Eye (tissue), 1 donor: ENCODE measurements at places on chromosomes 1 and 21.
A peak's percentile ranks its signal among the peaks of the same experiment; 100 is the strongest.

GRCh38 chr1:171717062-171717718, 24.7 kb downstream of the VAMP4 start:
- DNase-seq: no peak

- no peak for DNase-seq
Measured at GRCh38 chr1:178361847-178362246, 134.9 kb downstream of the CLEC20A start.

DNA sequence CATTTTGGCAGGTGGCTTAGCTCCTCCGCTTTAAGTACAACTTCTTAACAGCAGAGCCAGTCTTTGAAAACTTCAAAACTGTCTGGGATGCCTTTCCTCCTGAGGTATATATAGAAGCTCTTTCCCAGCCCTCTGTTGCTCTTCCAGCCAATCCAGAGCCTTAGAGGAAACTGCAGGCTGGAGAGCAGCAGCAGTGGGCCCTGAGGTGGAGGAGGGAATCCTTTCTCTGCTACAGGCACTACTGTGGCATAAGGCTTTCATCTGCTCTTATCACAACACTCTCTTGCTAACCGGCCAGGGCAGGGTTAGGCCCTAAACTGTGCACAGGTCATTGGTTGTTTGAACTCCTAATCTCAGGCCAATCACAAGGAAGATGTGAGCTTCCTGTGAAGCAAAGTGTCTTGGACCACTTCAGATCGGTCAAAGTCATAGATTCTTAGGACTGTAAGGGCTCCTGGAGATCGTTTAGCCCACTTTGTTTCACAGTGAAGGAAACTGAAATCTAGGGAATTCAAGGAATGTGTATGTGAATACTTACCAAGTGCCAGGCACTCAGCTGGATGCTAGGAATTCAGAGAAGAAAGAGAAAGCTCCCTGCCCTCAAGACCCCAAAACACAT, at the start of gene RGS5:
Gene RGS5 (minus strand): TSS at position 84 of the 619 bp plus-strand sequence. CDS start 81 bp downstream, at position 3.
- DNase-seq: peak; percentile 48

- peak; percentile 65 for DNase-seq
Measured at GRCh38 chr1:58874757-58875755, 91.2 kb upstream of the JUN start.

DNA sequence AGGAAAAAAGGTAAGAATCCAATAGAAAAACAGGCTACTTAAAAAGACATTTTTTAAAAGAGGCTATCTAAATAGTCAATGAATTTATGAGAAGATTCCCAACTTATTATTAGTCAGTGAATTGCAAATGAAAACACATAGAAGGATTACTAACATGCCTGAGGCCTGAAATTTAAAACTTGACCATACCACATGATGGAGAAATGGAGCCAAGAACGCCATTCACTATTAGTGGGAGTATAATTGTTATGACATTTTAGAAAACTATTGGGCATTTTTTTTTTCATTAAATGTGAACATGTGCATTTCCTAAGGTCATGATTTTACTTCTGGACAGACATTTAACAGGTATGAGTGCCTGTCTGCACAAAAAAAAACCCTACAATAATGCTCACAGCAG, 24.8 kb upstream of the OR2B11 start:
- no peak for DNase-seq

GRCh38 chr21:35222541-35222941, 173.4 kb upstream of the RUNX1 start:
- no peak for DNase-seq

DNA sequence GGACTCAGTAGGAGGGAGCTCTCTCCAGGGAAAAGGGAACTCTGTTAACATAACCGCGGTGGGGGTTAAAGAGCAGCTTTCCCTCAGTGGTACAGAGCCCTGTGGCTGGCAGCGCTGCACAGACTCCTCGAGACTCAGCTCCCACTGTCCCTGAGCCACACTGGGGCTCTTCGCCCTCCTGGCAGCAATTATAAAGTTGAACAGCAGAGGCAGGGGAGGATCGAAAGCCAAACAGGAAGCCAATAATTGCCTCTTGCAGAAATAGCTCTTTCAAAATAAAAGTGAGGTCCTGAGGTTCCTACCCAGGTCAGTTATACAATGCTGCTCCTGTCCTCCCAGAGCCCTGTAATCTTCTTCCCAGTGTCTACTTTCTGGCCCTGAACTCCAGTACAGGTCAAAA, 77.0 kb downstream of the FAM78B start:
- no peak for DNase-seq

- no peak for DNase-seq
Measured at GRCh38 chr1:14055442-14056223, 355.6 kb downstream of the PRDM2 start.

DNA sequence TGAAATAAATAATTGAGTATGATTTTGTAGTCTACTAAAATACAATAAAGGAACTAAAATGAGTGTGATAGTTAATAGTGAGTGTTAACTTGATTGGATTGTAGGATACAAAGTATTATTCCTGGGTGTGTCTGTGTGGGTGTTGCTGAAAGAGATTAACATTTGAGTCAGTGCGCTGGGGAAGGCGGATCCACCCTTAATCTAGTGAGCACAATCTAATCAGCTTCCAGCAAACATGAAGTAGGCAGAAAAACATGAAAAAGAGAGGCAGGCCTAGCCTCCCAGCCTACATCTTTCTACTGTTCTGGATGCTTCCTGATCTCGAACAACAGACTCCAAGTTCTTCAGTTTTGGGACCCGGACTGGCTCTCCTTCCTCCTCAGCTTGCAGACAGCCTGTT, 1716.6 kb downstream of the MRPL39 start:
- DNase-seq: no peak

GRCh38 chr1:248786156-248786555, 30.6 kb upstream of the LYPD8 start:
- DNase-seq: no peak

DNA sequence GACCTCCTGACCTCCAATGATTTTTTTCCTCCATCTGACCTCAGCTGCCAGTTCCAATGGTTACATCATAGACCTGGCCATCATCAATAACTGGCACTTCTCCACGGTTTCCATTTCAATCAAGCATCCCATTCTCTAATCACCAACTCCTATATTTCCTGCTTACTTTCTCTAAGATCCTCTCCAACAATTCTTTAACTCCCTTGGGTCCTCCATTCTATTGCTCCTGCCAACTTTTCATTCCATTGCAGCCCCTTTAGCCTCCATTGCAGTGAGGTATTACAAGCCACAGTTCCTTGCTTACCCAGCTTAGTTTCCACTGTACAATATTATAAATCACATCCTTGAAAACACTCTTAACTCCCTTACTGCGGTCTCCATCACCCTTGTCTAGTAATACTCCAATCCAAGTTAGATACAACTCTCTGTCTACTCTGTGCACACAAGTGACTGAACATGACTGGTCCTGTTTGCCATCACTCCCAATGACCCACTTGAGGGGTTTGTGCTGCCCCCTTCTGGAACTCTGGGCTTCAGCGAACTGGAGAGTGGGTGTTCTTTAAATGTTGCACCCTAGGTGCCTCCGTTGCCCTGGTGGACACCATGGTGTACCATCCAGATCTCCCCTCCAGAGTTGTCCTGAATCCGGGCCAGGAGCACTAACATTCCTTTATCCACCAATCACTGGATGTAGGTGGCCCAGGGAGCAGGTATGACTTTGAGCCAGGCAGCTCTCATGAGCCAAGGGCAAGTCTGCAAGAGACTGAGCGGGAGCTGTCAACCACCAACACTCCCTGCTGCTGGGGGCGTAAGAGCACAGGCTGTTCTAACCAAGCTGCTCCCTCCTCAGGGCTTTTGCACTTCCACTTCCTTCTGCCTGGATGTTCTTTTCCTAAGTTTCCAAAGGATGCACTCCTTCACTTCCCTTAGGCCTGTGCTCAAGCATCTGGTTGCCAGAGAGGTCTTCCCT, 3.7 kb upstream of the FNDC7 start:
- DNase-seq: no peak

GRCh38 chr21:36125512-36126207, 9.2 kb upstream of the CBR3 start:
- peak; percentile 72 for DNase-seq

DNA sequence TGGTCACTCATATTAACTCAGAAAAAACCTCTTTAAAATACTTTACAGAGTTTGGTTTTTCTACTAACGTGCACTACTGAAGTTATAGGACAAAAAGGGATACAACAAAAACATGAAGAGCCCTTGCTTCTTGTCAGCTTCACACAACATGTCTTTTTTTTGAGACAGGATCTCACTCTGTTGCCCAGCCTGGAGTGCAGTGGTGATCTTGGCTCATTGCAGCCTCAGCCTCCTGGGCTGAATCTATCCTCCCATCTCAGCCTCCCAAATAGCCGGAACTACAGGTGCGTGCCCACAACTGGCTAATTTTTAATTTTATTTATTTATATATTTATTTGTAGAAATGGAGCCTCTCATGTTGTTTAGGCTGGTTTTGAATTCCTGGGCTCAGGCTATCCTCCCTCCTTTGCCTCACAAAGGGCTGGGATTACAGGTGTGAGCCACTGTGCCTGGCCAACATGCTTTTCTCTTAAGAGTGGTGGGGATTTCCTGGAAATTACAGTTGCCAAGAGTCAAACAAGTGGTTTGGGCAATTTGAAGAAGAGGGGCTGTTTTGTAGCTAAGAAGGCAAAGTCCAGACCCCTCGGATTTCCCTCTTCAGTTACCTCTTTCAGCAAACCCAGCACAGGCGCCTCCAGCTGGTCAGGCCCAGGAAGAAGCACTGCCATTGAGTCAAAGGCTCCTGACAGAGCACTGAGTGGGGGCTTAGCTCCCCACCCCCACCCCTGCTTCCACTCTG, 6.4 kb upstream of the SMPDL3B start:
- DNase-seq: no peak

DNA sequence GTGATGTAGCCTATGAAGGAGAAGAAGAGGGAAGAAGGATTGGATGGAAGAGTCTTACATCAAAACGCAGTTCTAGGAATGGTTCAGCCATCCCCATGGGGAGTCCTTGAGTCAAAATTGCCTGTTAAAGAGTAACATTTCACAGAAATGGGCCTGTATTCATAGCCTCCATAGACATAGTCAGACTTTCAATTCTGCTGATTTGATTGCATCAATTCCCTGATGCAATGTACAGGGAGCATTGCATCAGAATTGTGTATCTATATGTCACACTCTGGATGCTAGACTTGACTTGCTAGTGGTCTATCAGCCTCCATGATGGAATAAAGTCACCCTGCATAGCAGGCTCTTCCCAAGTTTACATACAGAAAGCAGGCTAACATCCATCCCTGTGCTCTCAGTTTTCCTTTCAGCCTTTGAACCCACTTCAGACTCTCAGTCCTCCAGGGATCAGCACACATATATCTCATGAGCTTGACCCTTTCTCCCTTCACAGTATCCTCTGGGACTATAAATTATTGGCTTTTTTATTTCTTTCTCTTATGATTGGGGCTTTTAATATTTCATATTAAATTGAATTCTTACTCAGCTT, 1111.7 kb upstream of the B3GALT2 start:
- no peak for DNase-seq

- DNase-seq: no peak
Measured at GRCh38 chr1:34900775-34901502, 28.5 kb downstream of the DLGAP3 start.

DNA sequence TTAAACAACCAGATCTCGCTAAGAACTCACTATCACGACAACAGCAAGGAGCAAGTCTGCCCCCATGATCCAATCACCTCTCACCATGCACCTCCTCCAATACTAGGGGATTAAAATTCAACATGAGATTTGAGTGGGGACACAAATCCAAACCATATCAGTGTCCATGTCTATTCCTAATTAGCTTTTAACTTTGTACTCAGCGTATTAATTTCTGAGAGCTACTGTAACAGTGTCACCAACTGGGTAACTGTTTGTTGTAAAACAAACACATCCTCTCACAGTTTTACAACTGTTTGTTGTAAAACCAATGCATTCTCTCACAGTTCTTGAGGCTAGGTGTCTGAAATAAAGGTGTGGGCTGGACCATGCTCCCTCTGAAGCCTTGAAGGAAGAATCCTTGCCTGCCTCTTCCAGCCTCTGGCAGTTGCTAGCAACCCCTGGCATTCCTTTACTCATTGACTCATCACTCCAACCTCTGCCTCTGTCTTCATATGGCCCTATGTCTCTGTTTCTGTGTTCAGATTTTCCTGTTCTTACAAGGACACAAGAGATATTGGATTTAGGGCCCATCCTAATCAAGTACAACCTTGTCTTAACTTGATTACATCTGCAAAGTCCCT, 121.2 kb downstream of the LTN1 start:
- no peak for DNase-seq

DNA sequence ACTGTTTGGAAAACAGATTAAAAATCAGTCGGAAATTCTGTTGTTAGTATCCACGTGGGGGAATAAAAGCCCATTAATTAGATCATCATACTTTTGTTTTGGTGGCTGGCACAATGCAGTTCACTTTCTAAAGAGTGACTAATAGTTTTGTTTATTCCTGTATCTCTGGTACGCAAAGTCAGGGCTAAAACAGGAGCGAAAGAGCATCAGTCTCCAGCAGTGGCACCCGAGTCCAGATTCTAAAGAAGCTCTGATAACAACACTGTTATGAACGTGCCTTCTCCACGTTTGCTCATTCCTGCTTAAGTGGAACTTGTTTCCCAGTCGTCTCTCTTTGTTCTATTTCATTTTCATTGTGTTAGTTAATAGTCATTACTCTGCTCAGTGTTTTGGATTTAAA, 69.6 kb downstream of the HSPA13 start:
- DNase-seq: no peak

DNA sequence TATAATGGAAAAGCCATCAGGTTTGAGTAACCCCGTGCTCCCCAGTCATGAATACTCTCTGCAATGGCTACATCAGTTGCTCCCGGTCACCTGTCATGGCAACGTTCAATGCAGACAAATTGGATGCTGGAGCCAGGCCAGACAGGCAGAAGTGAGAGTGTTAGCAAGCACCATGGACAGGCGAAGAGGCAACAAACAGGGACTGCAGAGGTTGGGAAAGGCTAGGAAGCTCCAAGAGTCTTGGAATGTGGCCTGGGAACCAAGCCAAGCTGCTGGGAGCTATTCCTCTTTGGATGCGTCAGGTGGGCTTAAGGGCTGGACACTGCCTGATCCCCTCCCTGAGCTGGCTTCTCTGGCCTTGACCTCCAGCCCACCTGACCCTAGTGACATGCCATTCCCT, 102.9 kb downstream of the ACTL8 start:
- no peak for DNase-seq

GRCh38 chr21:32710987-32711386, 16.8 kb downstream of the SYNJ1 start:
- DNase-seq: no peak

GRCh38 chr1:155396874-155397476, 76.3 kb downstream of the RUSC1 start:
- DNase-seq: no peak

- no peak for DNase-seq
Measured at GRCh38 chr1:7584643-7585042, 186.5 kb upstream of the VAMP3 start.

- DNase-seq: no peak
Measured at GRCh38 chr21:42521384-42521783, 7.7 kb downstream of the SLC37A1 start.

GRCh38 chr1:200314085-200314750, 95.6 kb downstream of the ZNF281 start:
- peak; percentile 10 for DNase-seq

- DNase-seq: no peak
Measured at GRCh38 chr1:210777914-210778313, 356.0 kb downstream of the KCNH1 start.
